MG63 (cell line): ENCODE measurements at places on chromosomes 6 and 20. TPM values are rescaled to one million over a fixed set of nuclear protein-coding genes. Genes with fewer than 3 reads are reported as not detected.

Gene SLC12A5
- 0.15 and 0.72 TPM in 2 replicates for total RNA-seq

DNA sequence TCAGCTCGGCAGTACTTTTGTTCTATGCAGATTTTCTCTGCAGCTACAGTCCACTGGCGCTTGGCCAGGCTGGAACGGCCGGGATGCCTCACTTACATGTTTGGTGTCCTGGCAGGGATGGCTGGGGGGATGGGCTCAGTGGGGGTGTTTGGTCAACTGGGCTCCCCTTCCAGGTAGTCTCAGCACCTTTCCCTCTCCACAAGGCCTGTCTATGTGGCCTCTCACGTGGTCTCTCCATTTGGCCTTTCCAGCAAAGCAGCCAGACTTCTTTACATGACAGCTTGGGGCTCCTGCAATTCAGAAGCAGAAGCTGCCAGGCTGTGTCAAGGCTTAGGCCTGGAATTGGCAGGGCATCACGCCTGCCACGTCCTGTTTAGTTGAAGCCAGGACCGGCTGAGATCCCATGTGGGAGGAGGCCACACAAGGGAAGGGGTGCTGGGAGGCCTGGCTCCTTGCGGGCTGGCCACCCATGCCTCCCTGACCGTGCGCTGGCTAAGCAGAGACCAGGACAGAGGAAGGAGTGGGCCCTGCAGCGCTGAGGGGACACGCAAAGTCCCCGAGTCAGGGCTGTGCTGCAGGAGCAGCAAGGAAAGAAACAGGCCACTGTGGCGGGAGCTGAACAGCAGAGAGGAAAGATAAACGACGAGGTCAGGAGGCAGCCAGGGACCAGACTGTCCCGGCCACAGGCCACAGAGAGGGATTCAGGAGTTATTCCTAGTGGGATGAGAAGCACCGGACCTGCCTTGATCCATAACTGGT is 38.9 kb downstream of the MGME1 start:
- DNase-seq: peak; percentile 6

Gene STMND1
- total RNA-seq: not detected in 2 replicates

- DNase-seq: no peak
Observed at GRCh38 chr6:129908356-129908755, 47.2 kb upstream of the TMEM244 start.

Gene OTOR
- not detected in 2 replicates for total RNA-seq

GRCh38 chr6:139497345-139497961 is 123.0 kb upstream of the CITED2 start:
- DNase-seq: no peak

GRCh38 chr6:119848696-119849095 is 499.1 kb upstream of the MAN1A1 start:
- no peak for DNase-seq

DNA sequence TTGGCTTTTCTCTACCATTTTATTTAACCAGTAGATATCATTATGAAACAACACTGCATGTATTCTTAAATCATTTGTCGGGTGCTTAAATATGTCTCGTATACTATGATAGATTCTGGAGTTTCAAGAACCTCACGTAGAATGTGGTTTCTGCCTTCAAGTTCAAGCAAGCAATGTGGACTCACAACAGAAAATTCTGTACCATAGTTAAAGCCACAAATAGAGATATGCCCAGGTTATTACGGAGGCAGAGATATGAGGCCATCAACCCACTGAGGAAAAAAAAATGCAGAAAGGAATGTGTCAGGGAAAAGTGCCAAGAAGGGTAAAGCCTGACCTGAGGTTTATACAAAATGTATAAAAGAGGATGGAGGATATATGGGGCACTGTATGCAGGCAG is 109.9 kb downstream of the GFRAL start:
- no peak for DNase-seq

- DNase-seq: peak; percentile 64
Observed at GRCh38 chr6:148144917-148145521, 197.6 kb upstream of the SASH1 start.

DNA sequence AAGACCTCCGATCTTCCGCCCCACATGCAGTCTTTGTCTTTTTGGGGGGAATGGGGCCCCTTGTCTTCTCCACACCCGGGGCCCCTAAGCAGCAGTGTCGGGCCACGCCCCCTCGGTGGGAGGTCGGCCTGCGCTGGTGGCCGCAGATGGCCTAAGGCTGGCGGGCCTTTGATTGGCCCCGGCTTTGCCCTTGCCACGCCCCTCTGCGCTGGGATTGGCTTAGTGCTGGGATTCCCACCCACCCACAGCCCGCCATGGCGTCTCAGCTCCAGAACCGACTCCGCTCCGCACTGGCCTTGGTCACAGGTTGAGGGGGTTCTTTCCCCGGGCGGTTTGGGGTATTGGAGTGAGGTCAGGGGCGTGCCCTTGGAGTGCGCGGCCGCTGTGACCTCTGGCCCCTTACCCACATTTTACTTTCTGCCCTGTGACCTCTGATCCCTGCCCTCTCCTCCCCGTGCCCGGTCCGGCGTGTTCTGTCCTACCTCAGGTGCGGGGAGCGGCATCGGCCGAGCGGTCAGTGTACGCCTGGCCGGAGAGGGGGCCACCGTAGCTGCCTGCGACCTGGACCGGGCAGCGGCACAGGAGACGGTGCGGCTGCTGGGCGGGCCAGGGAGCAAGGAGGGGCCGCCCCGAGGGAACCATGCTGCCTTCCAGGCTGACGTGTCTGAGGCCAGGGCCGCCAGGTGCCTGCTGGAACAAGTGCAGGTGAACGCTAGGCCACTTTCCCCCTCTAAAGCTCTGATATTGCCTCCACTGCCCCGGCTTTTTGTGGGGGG is at the start of gene HSD17B8:
TSS of gene HSD17B8 (plus strand) at position 241 of the 776 bp plus-strand sequence. CDS start at position 255, 14 bp downstream.
- no peak for DNase-seq

Gene DLK2
- 1.5 TPM in 1 of 2 replicates, not detected in the other for total RNA-seq

Gene LRRC73
- 0.10 TPM in 1 of 2 replicates, not detected in the other for total RNA-seq

GRCh38 chr6:112773187-112773586 is 426.1 kb downstream of the RFPL4B start:
- DNase-seq: no peak

GRCh38 chr6:156396068-156396771 is 381.0 kb upstream of the ARID1B start:
- no peak for DNase-seq

- no peak for DNase-seq
Observed at GRCh38 chr6:32192608-32193039, at the start of gene GPSM3. Gene GPSM3 (minus strand): TSS chr6:32192643. CDS start chr6:32192513, 130 bp downstream.

DNA sequence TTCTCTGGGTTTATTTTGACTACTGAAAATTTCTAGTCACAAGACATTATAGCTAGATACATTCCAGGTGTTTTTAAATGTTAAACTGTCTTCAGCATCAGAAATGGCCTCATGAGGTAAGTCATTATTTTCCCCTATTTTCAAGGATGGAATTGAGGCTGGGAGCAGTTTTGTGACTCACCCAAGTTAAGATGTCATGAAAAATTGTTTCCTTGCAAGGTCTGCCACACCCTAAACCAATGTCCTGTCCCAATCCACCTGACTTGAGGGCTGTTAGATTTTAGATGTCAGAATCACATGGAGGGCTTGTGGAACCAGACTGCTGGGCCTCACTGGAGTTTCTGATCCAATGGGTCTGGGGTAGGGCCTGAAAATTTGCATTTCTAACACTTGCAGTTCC is 16.9 kb downstream of the SLC22A3 start:
- no peak for DNase-seq
